ENCODE measurements at places on chromosomes 5 and 9. TPM values are rescaled to one million over a fixed set of nuclear protein-coding genes. Genes with fewer than 3 reads are reported as not detected.

The SPDL1 gene
- 8.4 TPM for total RNA-seq

The CEL gene
- total RNA-seq, result not detected

The ERAP2 gene
- total RNA-seq, result 20.9 TPM

The MAMDC2 gene
- 11.0 TPM for total RNA-seq

The SLC1A1 gene
- total RNA-seq, result not detected

The SLC46A2 gene
- under 0.01 TPM for total RNA-seq

The RASGRF2 gene
- 1.0 TPM for total RNA-seq

The SPATA31E1 gene
- not detected for total RNA-seq

The LAMC3 gene
- total RNA-seq, result 0.52 TPM

The OSMR gene
- 4.2 TPM for total RNA-seq

The SLC6A7 gene
- total RNA-seq, result not detected

The TERT gene
- total RNA-seq, result not detected

The TMEM141 gene
- 28.7 TPM for total RNA-seq

The B4GALT1 gene
- total RNA-seq, result 14.1 TPM

The ABO gene
- under 0.01 TPM for total RNA-seq

The STPG3 gene
- not detected for total RNA-seq

The C8G gene
- not detected for total RNA-seq

The PCDHB2 gene
- 2.6 TPM for total RNA-seq

The F12 gene
- total RNA-seq, result not detected

The FBXL7 gene
- total RNA-seq, result 3.7 TPM

The PLAC8L1 gene
- not detected for total RNA-seq

The IL12B gene
- total RNA-seq, result not detected

The BTNL9 gene
- total RNA-seq, result 9.9 TPM

The FAM151B gene
- total RNA-seq, result 7.8 TPM

The ZNG1C gene
- 19.8 TPM for total RNA-seq

The PLPPR1 gene
- total RNA-seq, result 6.3 TPM

The GEMIN5 gene
- total RNA-seq, result 18.8 TPM

The DDX46 gene
- total RNA-seq, result 25.6 TPM

The DMRT2 gene
- 23.5 TPM for total RNA-seq

The ZCCHC9 gene
- total RNA-seq, result 16.2 TPM

The ATP10B gene
- total RNA-seq, result under 0.01 TPM

The HAPLN1 gene
- 1.6 TPM for total RNA-seq

The C5orf63 gene
- total RNA-seq, result 3.7 TPM

The FBN2 gene
- 86.1 TPM for total RNA-seq

The ANKRD55 gene
- not detected for total RNA-seq

The PHYHD1 gene
- 17.7 TPM for total RNA-seq

The SLC28A3 gene
- not detected for total RNA-seq

The CDH6 gene
- total RNA-seq, result 5.7 TPM

The IFNK gene
- total RNA-seq, result not detected

The CARD9 gene
- 1.0 TPM for total RNA-seq

The WHRN gene
- total RNA-seq, result 0.52 TPM

The ANGPTL2 gene
- 37.6 TPM for total RNA-seq

The CEP72 gene
- 5.2 TPM for total RNA-seq

The PCDHGA7 gene
- 3.7 TPM for total RNA-seq

The LTC4S gene
- total RNA-seq, result 3.7 TPM

The C1QTNF2 gene
- total RNA-seq, result 15.1 TPM

The SLC6A19 gene
- under 0.01 TPM for total RNA-seq

The SCGB3A1 gene
- 1.0 TPM for total RNA-seq

The RLN1 gene
- total RNA-seq, result 1.0 TPM

The CDC14B gene
- 45.9 TPM for total RNA-seq

The GABBR2 gene
- total RNA-seq, result under 0.01 TPM

The PRDM9 gene
- not detected for total RNA-seq

The FYB1 gene
- total RNA-seq, result 4.2 TPM

All from skeletal muscle tissue (tissue), 5 donors.